ENCODE measurements at places on chromosomes 16 and 17. TPM values are rescaled to one million over a fixed set of nuclear protein-coding genes. Genes with fewer than 3 reads are reported as not detected.

The RSKR gene
- 10.4 TPM for total RNA-seq

The PIK3R5 gene
- total RNA-seq: 0.30 TPM

The LRRC37A3 gene
- 16.1 TPM for total RNA-seq

The CCL5 gene
- total RNA-seq: 71.3 TPM

The HSD17B2 gene
- total RNA-seq: not detected

The TPSB2 gene
- not detected for total RNA-seq

The GPR142 gene
- total RNA-seq: not detected

The TRIM72 gene
- not detected for total RNA-seq

The AGRP gene
- not detected for total RNA-seq

The CDRT15 gene
- not detected for total RNA-seq

The NUPR1 gene
- 3.8 TPM for total RNA-seq

The ACSM5 gene
- not detected for total RNA-seq

DNA sequence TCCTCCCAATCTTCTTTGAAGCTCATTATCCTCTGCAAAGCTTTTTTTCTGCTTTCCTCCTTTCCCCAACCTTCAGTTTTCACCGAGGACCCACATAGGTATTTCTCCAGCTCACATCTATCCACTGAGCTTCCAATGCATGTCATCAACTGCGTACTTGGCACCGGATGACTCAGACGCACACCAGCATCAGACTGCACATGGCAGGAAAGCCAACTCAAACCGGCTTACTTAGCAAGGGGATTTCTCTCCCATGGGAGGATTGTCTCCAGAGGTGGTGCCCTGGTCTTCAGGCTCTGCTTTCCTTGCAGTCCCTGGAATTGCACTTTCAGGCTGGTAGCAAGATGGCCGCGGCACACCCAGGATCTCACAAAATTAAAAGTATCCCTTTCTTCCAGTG lies 1.7 kb upstream of the AKTIP start:
- no peaks in the 10 kb centered on the region for H3K27me3 ChIP-seq
- peak overlapping the region; percentile 65 for H3K27ac ChIP-seq

DNA sequence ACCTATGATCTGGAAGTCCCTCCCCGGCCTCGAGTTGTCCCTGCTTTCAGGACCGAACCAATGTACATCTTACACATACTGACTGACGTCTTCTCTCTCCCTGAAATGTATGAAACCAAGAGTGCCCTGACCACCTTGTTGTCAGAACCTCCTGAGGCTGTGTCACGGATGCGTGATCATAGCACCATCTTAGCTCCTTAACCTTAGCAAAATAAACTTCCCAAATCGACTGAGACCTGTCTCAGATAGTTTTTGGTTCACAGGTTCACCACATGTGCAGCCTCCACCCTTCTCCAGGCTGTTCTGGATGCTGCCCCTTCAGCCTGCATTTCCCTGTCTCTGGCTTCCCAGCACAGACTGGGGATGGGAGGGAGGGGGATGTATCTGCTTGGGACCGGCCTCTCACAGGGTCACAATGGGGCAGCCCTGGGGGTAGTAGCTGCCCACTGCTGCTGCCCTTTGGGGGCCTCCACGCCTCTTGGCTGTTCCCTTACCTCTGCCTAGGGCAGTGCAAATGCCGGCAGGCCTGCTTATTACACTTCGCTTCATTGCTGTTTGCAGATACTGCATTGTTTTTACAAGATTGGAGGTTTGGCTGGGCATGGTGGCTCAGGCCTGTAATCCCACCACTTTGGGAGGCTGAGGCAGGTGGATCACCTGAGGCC lies 69.8 kb downstream of the NT5M start:
- peaks cover 14% of the 10 kb centered on the region for H3K27me3 ChIP-seq
- no peaks in the 10 kb centered on the region for H3K4me1 ChIP-seq
- H3K4me3 ChIP-seq: no peak overlapping the region
- no peak overlapping the region for H3K27ac ChIP-seq
- no peaks in the 10 kb centered on the region for H3K36me3 ChIP-seq

- no peak overlapping the region for H3K4me3 ChIP-seq
- peaks cover 3% of the 10 kb centered on the region for H3K36me3 ChIP-seq
- H3K4me1 ChIP-seq: no peaks in the 10 kb centered on the region
- H3K27me3 ChIP-seq: no peaks in the 10 kb centered on the region
- H3K27ac ChIP-seq: no peak overlapping the region
Measured at GRCh38 chr17:74785096-74785980, 9.2 kb upstream of the NAT9 start.

- no peaks in the 10 kb centered on the region for H3K27me3 ChIP-seq
- H3K36me3 ChIP-seq: no peaks in the 10 kb centered on the region
- no peak for DNase-seq
- no peak overlapping the region for H3K27ac ChIP-seq
- H3K4me3 ChIP-seq: no peak overlapping the region
Measured at GRCh38 chr17:80691784-80692183, 147.1 kb downstream of the RPTOR start.

DNA sequence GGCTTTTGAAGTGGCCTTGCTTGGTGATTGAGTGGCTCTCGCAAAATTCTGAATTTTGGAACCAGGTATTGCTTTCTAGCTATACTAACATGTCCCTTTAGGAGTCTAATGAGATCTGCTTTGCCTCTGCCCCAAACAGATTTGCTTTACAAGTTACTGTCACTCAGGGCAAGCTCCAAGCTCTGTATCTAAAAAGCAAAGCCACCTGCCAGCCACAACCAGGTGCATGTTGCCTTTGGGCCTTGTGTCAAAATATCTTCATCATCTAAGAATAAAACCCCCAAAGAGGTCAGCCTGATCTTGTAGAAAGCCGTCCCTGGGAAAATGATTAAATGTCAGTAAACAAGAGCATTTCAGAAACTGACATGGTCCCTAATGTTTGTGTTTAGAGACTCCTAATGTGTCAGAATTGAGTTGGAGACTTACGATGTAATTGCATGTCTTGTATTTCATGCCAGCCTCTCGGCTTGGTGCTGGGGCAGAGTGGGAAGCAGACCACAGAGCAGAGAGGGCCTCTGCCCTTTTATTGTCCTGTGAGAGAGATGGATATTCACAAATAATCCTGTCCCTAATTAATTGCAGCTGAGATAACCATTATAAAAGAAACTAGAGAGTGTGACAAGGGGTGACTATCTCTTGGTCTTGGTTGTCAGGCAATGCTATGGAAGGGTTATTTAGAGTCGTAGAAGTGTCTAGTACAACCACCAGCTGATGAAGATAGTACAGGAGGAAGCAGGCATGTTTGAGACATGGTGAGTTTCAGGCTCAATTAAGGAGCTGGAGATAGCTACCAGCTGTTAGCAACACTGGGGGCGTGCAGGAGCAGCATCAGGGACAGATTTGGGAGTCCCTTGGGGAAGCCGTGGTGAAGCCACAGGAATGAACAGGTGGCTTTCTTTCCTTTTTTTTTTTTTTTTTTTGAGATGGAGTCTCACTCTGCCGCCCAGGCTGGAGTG lies 90.7 kb downstream of the PITPNC1 start:
- peaks cover 8% of the 10 kb centered on the region for H3K4me1 ChIP-seq
- H3K27me3 ChIP-seq: no peaks in the 10 kb centered on the region
- no peaks in the 10 kb centered on the region for H3K36me3 ChIP-seq

GRCh38 chr17:80311216-80311827 lies 50.7 kb downstream of the RNF213 start:
- no peak overlapping the region for H3K4me3 ChIP-seq
- H3K4me1 ChIP-seq: no peaks in the 10 kb centered on the region
- no peak overlapping the region for H3K27ac ChIP-seq
- H3K36me3 ChIP-seq: peaks cover 8% of the 10 kb centered on the region

- H3K36me3 ChIP-seq: no peaks in the 10 kb centered on the region
- no peaks in the 10 kb centered on the region for H3K27me3 ChIP-seq
- H3K27ac ChIP-seq: no peak overlapping the region
- no peak for DNase-seq
- H3K4me1 ChIP-seq: no peaks in the 10 kb centered on the region
- H3K4me3 ChIP-seq: no peak overlapping the region
Measured at GRCh38 chr16:23771027-23771426, 16.2 kb downstream of the CHP2 start.

GRCh38 chr17:40666331-40666730 lies 1.4 kb upstream of the KRT222 start:
- DNase-seq: no peak
- no peak overlapping the region for H3K27ac ChIP-seq
- no peaks in the 10 kb centered on the region for H3K4me1 ChIP-seq
- peaks cover 39% of the 10 kb centered on the region for H3K27me3 ChIP-seq

DNA sequence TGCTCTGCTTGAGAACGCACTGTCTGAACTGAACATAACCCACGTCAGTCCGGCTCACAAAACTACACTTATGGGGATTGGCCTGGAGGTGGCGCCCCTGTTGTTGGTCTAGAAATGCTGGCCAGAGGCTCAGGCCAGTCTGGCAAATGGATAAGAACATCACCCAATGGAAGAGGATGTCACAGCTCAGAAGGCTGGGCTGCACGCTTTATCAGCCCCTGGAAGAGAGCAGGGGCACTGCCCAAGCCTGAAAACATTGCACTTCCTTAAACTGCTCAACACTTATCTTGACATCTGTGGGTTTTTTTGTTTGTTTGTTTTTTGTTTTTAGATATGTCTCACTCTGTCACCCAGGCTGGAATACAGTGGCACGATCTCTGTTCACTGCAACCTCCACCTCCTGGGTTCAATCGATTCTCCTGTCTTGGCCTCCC lies 24.8 kb upstream of the BPTF start:
- DNase-seq: peak; percentile 40
- H3K4me3 ChIP-seq: no peak overlapping the region
- H3K27me3 ChIP-seq: peaks cover 2% of the 10 kb centered on the region
- no peak overlapping the region for H3K27ac ChIP-seq

GRCh38 chr17:18093616-18094408 lies 6.1 kb downstream of the DRG2 start:
- peaks cover 15% of the 10 kb centered on the region for H3K36me3 ChIP-seq
- H3K4me1 ChIP-seq: peaks cover 1% of the 10 kb centered on the region
- no peak overlapping the region for H3K27ac ChIP-seq
- H3K4me3 ChIP-seq: no peak overlapping the region
- peak; percentile 67 for DNase-seq
- no peaks in the 10 kb centered on the region for H3K27me3 ChIP-seq

GRCh38 chr16:89026121-89026612 lies 49.2 kb upstream of the CBFA2T3 start:
- DNase-seq: no peak
- H3K4me1 ChIP-seq: no peaks in the 10 kb centered on the region
- H3K27me3 ChIP-seq: peaks cover 8% of the 10 kb centered on the region
- H3K27ac ChIP-seq: no peak overlapping the region
- H3K4me3 ChIP-seq: no peak overlapping the region
- no peaks in the 10 kb centered on the region for H3K36me3 ChIP-seq

DNA sequence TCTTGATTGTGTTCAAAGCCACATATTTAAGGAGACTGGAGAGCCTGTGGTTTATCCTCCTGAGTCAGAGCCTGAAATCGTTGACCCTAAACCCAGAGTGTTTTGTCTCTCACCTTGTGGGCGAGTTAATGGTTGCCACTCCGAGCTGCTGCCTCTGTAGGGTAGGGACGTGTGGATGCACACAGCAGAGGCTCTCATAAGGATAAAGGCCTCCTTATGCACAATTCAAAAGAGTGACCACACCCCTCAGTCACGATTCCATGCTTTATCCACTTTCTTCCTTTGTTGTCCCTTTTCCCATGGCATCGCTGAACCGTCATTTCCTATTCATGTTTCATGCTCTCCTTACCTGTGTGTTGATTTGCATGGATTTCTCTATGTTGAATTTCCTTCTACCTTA lies 805.0 kb upstream of the RBFOX1 start:
- H3K4me3 ChIP-seq: no peak overlapping the region
- H3K36me3 ChIP-seq: no peaks in the 10 kb centered on the region
- H3K4me1 ChIP-seq: no peaks in the 10 kb centered on the region
- no peak overlapping the region for H3K27ac ChIP-seq
- no peak for DNase-seq

DNA sequence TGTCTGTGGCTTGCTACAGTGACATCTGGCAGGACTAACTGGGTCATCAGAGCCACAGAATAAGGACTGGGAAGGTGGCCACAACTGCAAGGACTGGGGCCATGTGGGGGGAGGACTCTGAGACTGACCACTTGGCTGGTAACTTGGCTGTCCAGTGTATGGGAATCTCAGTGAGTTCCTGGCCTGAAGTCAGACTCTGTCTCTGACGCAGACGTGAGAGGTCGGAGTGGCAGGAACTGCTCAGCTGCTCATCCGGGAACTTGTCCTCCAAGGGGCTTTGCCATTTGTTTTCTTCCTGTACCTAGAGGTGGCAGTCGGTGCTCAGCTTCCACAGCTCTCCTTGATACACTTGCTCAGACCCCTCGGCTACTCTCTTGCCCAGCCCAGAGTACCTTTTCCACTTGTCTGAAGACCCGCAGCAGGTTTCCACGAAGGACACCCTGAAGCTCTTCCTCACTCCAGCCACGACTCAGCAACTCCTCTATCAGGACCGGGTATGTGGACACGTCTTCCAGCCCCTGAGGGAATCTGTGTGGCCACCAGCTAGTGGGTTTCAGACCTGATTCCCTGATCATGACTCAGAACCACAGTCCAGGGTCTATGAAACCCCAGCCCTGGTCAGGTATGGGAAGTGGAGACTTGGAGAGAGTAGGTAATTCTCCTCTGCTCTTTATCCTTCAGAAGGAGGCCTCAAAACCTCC lies 7.3 kb upstream of the DPEP3 start:
- no peak for DNase-seq
- H3K27ac ChIP-seq: no peak overlapping the region
- H3K4me1 ChIP-seq: no peaks in the 10 kb centered on the region
- no peaks in the 10 kb centered on the region for H3K36me3 ChIP-seq
- H3K27me3 ChIP-seq: no peaks in the 10 kb centered on the region
- H3K4me3 ChIP-seq: no peak overlapping the region

GRCh38 chr17:68457168-68457538 lies at the start of gene WIPI1:
Gene WIPI1 (minus strand): TSS chr17:68457496. CDS start chr17:68457421, 75 bp downstream.
- H3K27me3 ChIP-seq: peaks cover 8% of the 10 kb centered on the region
- H3K4me1 ChIP-seq: peaks cover 19% of the 10 kb centered on the region
- peak within 1 kb of the TSS; percentile 84 for H3K4me3 ChIP-seq
- peak within 1 kb of the TSS; percentile 91 for H3K27ac ChIP-seq
- peaks cover 2% of the 10 kb centered on the region for H3K36me3 ChIP-seq

DNA sequence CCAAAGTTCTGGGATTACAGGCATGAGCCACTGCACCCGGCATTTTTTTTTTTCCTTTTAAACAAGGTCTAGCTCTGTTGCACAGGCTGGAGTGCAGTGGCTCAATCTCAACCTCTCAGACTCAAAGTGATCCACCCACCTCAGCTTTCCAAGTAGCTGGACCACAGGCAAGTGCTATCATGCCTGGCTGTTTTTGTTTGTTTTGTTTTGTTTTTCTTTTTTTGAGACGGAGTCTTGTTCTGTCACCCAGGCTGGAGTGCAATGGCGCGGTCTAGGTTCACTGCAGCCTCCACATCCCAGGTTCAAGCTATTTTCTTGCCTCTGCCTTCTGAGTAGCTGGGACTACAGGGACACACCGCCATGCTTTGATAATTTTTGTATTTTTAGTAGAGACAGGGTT lies 19.1 kb upstream of the ZC3H7A start:
- H3K27ac ChIP-seq: no peak overlapping the region
- no peaks in the 10 kb centered on the region for H3K27me3 ChIP-seq
- H3K36me3 ChIP-seq: no peaks in the 10 kb centered on the region
- no peak overlapping the region for H3K4me3 ChIP-seq

Data from astrocyte (in vitro differentiated cells and primary cell).